Hepatocyte (in vitro differentiated cells): ENCODE measurements at places on chromosomes 11 and 22. TPM values are rescaled to one million over a fixed set of nuclear protein-coding genes. Genes with fewer than 3 reads are reported as not detected.

DNA sequence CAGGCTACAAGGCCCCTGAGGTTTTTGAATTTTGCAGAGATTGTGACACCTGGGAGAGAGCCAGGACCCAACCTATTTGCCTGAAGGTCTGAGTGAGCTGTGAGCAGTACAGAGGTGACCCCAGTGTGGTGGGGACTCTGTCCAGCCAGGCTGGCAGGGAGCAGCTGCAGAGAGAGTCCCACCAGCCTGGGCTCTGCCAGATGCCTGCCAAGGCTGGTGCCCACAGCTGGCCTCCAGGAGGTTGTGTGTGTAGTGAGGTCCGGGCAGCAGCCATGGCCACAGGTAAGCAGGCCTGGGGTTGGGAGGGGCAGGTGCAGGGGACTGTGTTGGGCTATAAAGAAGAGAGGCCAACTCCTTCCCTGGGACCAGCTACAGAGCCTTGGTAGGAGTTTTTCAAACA, 144.8 kb downstream of the CRYBB2 start:
- H3K36me3 ChIP-seq, result no peaks in the 10 kb centered on the region
- DNase-seq, result no peak
- H3K4me1 ChIP-seq, result no peaks in the 10 kb centered on the region
- no peak overlapping the region for H3K27ac ChIP-seq
- H3K4me3 ChIP-seq, result no peak overlapping the region

Gene KCNJ11
- polyA plus RNA-seq, result 0.31 and 1.6 TPM in 2 replicates

GRCh38 chr11:63882555-63883242, 34.3 kb downstream of the RCOR2 start:
- DNase-seq, result no peak
- no peaks in the 10 kb centered on the region for H3K36me3 ChIP-seq
- H3K4me3 ChIP-seq, result no peak overlapping the region

GRCh38 chr11:73570415-73571114, 27.3 kb downstream of the FAM168A start:
- H3K4me1 ChIP-seq, result peaks cover 11% of the 10 kb centered on the region
- H3K27ac ChIP-seq, result no peak overlapping the region
- no peaks in the 10 kb centered on the region for H3K27me3 ChIP-seq
- DNase-seq, result no peak
- H3K4me3 ChIP-seq, result no peak overlapping the region
- H3K36me3 ChIP-seq, result no peaks in the 10 kb centered on the region

DNA sequence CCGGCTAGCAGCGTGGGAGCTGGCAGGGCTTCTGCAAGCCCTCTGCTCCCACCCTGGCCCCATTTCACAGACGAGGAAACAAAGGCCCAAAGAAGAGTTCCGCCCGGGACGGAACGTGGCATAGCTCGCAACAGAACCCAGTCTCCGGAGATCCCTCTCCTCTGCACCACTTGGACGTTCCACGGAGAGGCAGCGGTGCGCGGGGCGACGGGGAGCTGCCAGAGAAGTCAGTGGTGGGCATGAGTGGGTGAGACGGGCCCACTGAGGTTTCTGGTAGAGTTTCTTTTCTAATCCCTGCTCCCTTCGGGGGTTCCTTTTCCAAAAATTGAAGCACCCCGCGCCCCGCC, 554 bp upstream of the NECTIN1 start:
- H3K4me3 ChIP-seq, result peak overlapping the region; percentile 33
- peaks cover 11% of the 10 kb centered on the region for H3K27me3 ChIP-seq
- H3K4me1 ChIP-seq, result peaks cover 25% of the 10 kb centered on the region
- no peak overlapping the region for H3K27ac ChIP-seq
- no peak for DNase-seq

Gene TXNRD2
- 1.6 and 2.1 TPM in 2 replicates for polyA plus RNA-seq

Gene APOL3
- polyA plus RNA-seq, result 0.79 and 2.1 TPM in 2 replicates

DNA sequence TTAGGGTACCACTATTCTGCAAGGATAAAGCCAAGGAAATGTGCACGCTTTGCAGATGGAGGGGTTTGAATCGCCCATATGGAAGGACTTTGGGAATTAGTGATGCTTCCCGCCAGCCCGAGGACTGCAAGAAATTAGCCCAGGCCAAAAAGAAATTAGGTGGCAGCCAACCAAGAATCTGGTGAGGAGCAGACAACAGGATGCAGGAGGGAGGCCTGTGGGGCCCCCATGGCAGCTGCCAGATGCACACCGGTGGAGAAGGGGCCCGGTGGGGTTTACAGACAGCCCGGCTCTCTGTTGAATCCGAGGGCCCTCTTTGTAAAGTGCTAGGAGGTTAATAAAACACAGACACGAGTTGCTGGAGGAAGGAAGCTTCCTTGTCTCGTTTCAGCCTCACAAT, 73.5 kb downstream of the TIMP3 start:
- no peak overlapping the region for H3K27ac ChIP-seq
- no peaks in the 10 kb centered on the region for H3K27me3 ChIP-seq
- H3K4me3 ChIP-seq, result no peak overlapping the region
- no peaks in the 10 kb centered on the region for H3K36me3 ChIP-seq

Gene MS4A14
- polyA plus RNA-seq, result not detected in 2 replicates

DNA sequence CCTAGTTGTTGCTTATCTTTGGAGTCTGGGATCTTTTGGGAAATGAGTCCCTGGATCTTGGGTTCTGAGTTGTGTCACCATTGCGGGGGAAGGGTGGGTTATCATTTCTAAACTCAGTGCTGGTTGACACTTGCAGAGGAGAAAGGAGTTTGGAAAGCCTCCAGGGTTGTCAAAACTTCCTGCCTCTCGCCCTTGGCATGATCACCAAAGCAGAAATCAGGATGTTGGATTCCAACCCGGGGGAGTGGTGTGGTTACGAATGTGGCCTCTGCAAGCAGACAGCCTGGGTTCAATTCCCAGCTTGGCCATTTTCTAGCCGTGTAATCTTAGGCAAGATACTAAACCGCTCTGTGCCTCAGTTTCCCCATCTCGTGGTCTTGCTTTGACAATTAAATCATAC, 24.3 kb downstream of the CD6 start:
- no peak overlapping the region for H3K4me3 ChIP-seq
- H3K27me3 ChIP-seq, result no peaks in the 10 kb centered on the region
- H3K36me3 ChIP-seq, result no peaks in the 10 kb centered on the region
- DNase-seq, result no peak

Gene TMEM151A
- 36.4 and 48.6 TPM in 2 replicates for polyA plus RNA-seq

- peaks cover 25% of the 10 kb centered on the region for H3K4me1 ChIP-seq
- no peaks in the 10 kb centered on the region for H3K36me3 ChIP-seq
- no peaks in the 10 kb centered on the region for H3K27me3 ChIP-seq
Measured at GRCh38 chr11:69004411-69005182, 8.4 kb downstream of the MRGPRF start.

GRCh38 chr11:73263640-73264039, 8.5 kb upstream of the P2RY6 start:
- peaks cover 19% of the 10 kb centered on the region for H3K27me3 ChIP-seq
- peaks cover 3% of the 10 kb centered on the region for H3K4me1 ChIP-seq
- no peak for DNase-seq
- H3K36me3 ChIP-seq, result no peaks in the 10 kb centered on the region
- no peak overlapping the region for H3K4me3 ChIP-seq

Gene TPH1
- polyA plus RNA-seq, result not detected in 2 replicates

DNA sequence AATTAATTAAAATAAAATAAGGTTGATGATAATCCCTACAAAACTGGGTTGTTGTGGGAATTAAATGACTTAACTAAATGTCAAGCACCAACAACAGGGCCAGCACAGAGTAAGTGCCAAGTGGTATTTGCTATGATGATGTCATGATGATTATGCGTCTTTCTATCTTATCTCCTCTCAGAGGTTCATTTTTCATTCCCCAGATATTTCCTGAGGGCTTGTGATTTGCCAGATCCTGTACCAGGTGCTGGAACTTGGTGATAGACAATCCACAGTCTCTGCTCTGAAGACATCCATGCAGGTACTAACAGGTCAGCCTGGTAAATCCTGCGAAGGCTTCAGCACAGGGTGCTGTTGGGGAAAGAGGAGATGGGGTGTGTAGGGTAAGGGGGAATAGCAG, 8.1 kb upstream of the MYH9 start:
- peak overlapping the region; percentile 59 for H3K27ac ChIP-seq
- H3K4me3 ChIP-seq, result no peak overlapping the region

Gene IL18BP
- 2.2 and 2.6 TPM in 2 replicates for polyA plus RNA-seq

- no peak overlapping the region for H3K27ac ChIP-seq
- no peak for DNase-seq
- no peaks in the 10 kb centered on the region for H3K36me3 ChIP-seq
- no peaks in the 10 kb centered on the region for H3K4me1 ChIP-seq
- no peaks in the 10 kb centered on the region for H3K27me3 ChIP-seq
- H3K4me3 ChIP-seq, result no peak overlapping the region
Measured at GRCh38 chr11:8567602-8568198, 26.3 kb downstream of the STK33 start.

GRCh38 chr11:116384407-116384806, 388.4 kb downstream of the BUD13 start:
- H3K27ac ChIP-seq, result no peak overlapping the region
- no peak for DNase-seq
- no peaks in the 10 kb centered on the region for H3K4me1 ChIP-seq
- no peak overlapping the region for H3K4me3 ChIP-seq
- H3K36me3 ChIP-seq, result no peaks in the 10 kb centered on the region

DNA sequence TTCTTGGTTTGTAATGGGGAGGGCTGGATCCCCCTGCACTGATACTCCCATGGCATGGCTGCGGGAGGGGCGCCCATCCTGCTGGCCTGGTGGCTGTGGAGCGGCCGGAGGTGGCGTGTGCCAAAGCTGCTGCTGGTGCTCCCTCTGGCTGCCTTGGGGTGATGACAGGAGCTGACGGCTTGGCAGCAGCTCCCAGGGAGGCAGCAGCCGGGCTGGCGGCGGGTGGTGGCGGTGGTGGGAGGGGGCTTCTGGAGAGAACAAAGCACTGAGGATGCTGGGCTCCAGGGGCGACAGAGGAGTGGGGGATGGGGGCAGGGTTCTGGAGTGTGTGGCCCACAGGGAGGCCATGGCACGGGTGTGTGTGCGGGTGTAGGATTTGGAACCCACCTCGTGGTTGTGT, 11.4 kb upstream of the MPPED1 start:
- H3K4me1 ChIP-seq, result no peaks in the 10 kb centered on the region
- H3K27me3 ChIP-seq, result no peaks in the 10 kb centered on the region
- H3K36me3 ChIP-seq, result no peaks in the 10 kb centered on the region
- no peak overlapping the region for H3K4me3 ChIP-seq
- no peak for DNase-seq

DNA sequence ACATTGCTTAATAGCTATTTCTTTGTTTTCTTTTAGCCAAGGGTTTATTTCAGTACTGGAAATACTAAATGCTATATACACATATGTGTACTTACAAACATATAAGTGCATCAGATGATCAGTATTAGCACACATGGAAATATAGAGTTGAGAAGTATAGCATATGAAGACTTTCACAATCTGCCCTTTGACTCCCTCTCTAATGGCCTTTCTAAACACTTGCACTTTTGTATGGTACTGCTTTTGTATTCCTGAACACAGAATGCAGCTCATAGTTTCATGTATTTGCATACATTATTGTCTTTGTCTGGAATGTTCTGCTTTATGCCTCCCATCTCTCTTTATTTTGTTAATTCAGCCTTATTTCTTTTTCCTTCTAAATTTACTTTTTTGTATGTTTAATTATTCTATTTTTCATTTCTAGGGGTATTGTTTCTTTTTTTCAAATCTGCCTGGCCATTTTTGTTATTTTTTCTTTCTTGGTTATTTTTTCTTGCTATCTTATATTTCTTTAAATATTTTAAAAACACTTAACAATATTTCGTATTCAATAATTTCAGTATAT, 28.8 kb downstream of the ACER3 start:
- no peaks in the 10 kb centered on the region for H3K27me3 ChIP-seq
- no peaks in the 10 kb centered on the region for H3K4me1 ChIP-seq
- DNase-seq, result no peak
- no peak overlapping the region for H3K4me3 ChIP-seq
- no peaks in the 10 kb centered on the region for H3K36me3 ChIP-seq

- no peak for DNase-seq
- no peak overlapping the region for H3K4me3 ChIP-seq
- no peaks in the 10 kb centered on the region for H3K27me3 ChIP-seq
- no peak overlapping the region for H3K27ac ChIP-seq
- no peaks in the 10 kb centered on the region for H3K36me3 ChIP-seq
Measured at GRCh38 chr22:38607680-38608079, 37.7 kb upstream of the DMC1 start.

Gene P2RY6
- 8.9 and 9.7 TPM in 2 replicates for polyA plus RNA-seq

Gene ZNF215
- polyA plus RNA-seq, result 1.2 and 2.0 TPM in 2 replicates
